ENCODE measurements at places on chromosomes 7 and 10.

DNA sequence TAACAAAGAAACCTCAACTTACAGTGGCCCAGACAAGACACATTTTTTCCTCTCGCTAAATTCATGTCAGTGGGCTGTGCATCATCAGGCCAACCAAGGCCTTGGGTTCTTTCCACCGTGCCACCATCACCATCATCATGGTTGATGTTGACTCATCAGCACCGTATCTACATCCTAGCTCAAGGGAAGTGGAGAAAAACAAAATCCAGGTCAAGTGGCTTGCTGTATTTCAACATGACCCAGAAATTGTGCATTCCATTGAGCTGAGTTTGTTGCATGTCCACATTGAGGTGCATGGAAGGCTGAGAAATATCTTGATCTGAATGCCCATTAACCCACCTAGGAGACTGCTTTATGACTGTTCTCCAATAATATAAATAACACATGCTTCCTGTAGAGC is 312.4 kb upstream of the CDC14C start:
- peak; percentile 7 for DNase-seq

GRCh38 chr7:70446448-70447143 is 685.3 kb upstream of the GALNT17 start:
- DNase-seq: no peak

DNA sequence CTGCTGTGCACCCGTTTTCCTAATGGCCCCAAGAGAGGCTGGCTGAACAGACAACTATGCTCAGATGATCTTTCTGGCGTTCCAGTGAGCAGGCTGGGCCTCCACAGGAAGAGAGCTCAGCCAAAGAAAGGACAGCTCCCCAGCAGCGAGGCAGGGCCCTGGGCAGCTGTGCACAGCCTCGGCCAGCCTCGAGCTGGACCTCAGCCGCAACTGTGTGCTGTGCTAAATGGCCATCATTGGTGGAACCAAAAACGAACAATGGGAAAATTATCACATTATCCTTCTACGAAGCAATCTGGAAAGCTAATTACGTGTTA is 97.5 kb downstream of the CTBP2 start:
- DNase-seq: peak; percentile 40

DNA sequence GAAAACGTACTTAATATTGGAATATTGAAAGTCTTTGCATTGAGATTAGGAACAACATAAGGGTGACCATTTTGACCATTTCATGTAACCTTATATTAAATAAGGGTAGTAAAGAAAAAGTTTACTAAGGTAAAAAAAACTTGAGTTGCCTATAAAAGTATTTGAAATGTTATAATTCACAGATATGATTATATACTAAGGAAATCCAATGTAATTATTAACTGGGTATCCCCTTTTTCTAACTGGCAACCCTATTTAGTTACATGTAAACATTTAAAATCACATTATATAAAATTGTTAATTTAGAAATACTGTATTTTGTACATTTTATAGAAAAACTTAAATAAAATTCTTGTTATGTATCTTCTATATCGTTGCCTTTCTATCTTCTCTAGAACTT is 64.2 kb downstream of the TRIM24 start:
- DNase-seq: no peak

Data from iris pigment epithelial cell (primary cell).